ENCODE measurements at places on chromosomes 13 and 19. TPM values are rescaled to one million over a fixed set of nuclear protein-coding genes. Genes with fewer than 3 reads are reported as not detected.

GRCh38 chr13:30337061-30337610 is 29.8 kb upstream of the KATNAL1 start:
- DNase-seq, result no peak

The PDE4C gene
- polyA plus RNA-seq, result 0.50 TPM

GRCh38 chr19:16342002-16342715 is 17.5 kb downstream of the KLF2 start:
- no peak for DNase-seq

GRCh38 chr13:106418556-106418955 is 116.9 kb downstream of the EFNB2 start:
- DNase-seq, result no peak

The SRRM5 gene
- 0.50 TPM for polyA plus RNA-seq

DNA sequence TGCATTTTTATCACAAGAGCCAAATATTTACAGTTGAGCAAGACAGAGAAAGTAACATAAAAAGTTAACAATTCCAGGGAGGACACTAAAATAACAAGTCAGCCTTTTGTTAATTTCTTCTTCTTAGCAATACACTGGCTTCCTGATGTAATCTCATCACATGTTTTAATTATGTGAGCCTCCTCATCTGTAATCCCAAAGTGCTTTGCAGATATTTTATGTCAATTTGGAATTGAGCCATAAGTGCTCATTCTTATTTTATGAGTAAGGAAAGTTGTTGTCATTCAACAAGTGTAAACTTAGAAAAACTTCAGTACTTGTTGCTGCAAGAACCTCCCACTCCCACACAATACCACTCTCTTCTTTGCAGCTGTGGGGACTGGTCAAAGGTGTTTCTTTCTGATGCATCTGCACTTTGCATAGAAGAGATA is 223.6 kb downstream of the GPC6 start:
- DNase-seq, result no peak

GRCh38 chr13:36921631-36922301 is 1.7 kb upstream of the SMAD9 start:
- no peak for DNase-seq

The FARP1 gene
- polyA plus RNA-seq, result 69.5 TPM

DNA sequence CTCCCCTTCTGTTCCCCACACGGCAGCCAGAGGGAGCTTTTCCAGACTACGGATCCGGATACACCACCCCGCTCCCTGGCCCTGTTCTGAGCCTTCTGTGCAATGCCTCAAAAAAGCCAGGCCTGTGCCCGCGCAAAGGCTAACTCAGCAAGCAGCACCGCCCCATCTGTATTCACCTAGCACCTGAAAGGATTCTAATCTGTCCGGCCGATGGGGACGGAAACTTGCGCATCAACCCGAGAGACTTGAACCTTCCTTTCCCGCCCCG is 589 bp downstream of the ZBTB45 start:
- peak; percentile 64 for DNase-seq

The PRKD2 gene
- polyA plus RNA-seq, result 17.7 TPM

DNA sequence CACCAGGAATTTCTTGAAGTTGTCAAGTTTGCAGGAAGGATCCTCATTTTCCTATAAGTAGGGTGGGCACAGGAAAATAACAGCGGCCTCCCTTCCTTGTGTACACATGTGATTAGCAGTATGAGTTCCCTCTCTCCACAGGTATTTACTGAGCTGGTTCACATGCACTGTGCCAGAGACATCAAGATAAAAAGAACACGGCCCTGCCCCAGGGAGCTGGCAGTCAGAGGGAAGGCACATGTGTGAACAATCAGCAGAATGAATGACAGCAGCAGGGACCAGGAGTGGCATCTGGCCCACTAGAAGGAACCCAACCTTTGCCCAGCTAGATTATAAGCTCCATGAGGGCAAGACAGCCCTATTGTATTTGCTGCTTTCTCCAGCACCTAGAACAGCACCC is 13.9 kb downstream of the DOCK9 start:
- DNase-seq, result no peak

GRCh38 chr19:39199025-39199424 is 2.3 kb downstream of the NCCRP1 start:
- DNase-seq, result peak; percentile 72

DNA sequence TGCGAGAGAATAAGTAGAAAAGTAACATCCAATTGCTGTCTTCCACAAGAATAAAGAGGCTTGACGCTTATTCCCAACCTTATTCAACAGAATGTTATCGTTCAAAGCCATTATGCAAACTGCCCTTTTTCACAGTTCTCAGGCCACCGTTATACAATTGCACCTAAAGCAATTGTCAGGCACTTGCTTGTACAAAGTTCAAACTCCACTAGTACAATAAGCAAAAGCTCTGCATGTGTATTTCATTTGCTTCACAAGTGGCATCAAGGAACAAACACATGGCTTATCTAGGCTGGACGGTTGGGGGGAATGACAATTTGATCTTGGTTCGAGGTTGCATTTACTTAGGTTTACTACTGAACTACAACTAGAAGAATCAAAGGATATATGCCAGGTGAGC is 815.6 kb downstream of the EFNB2 start:
- no peak for DNase-seq

DNA sequence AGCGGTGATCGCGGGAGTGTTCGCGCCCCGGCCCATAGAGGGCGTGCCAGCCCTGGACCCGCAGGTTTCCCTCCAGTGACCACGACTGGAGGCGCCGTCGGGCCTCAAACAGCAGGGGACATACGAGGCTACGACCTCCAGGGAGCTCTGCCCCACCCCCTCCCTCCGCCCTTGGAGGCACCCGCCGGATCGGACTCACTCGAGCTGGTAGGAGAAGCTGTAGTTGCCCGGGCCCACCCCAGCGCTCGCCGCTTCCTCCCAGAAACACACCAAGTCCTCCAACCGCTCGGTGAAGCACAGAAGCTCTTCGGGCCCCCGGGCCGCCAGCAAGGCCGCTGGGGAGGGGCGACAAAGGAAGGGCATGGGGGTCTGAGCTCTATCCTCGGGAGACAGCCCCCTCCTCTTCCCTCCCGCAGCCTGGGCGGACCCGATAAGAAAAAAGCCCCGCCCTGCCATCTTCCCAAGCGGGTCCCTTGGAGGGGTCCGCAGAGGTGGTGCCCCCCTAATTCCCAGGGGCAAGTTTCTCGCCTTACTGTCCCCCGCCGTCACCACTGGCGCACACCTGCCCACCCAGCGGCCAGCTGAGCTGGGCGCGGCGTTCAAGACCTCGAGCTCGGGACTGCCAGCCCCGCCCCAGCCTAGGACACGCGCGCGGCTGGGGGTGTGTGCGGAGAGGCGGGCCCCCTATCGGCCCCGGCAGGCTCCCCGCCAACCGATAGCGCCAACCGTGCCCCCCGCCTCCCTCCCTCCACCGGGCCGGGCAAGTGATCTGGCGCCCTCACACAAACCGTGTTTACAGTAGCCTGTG is 1.0 kb downstream of the EPOR start:
- DNase-seq, result peak; percentile 50

DNA sequence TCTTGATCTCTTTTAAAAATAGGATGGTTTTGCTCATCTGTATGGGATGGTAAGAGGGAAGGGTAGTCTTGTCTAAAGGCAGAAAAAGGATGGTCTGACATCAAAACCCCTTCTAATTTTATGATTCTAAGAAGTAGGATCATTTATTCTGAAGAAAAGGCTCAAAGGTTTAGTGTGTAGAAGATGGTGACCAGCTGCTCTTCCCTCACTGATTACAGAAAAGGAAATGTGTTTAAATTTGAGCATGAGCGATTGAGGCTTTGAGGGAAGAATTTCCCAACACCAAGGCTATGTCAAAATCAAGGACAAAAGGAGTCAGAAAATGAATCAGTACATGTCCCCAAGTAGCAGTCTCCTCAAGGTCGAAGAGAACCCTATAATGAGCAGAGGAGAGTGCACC is 909.8 kb downstream of the EFNB2 start:
- DNase-seq, result no peak

The ZNF558 gene
- 15.8 TPM for polyA plus RNA-seq

DNA sequence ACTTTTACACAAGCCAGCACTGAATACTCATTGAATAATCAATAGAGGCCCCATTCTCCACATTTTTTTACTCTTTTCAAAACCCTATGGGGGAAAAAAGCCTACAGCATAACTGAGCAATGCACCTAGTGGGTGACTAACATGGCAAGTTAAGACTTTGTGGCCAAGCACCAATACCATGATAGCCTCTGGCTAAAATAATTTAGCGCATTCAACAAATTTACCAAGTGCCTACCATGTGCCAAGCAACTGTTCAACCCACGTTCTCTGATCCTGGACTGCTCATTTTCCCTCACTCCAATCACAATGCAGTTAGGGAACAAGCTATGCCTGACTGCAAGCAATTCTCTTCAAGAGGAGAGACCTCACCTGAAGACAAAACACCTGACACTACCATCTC is 3.0 kb downstream of the ANKRD10 start:
- DNase-seq, result no peak

DNA sequence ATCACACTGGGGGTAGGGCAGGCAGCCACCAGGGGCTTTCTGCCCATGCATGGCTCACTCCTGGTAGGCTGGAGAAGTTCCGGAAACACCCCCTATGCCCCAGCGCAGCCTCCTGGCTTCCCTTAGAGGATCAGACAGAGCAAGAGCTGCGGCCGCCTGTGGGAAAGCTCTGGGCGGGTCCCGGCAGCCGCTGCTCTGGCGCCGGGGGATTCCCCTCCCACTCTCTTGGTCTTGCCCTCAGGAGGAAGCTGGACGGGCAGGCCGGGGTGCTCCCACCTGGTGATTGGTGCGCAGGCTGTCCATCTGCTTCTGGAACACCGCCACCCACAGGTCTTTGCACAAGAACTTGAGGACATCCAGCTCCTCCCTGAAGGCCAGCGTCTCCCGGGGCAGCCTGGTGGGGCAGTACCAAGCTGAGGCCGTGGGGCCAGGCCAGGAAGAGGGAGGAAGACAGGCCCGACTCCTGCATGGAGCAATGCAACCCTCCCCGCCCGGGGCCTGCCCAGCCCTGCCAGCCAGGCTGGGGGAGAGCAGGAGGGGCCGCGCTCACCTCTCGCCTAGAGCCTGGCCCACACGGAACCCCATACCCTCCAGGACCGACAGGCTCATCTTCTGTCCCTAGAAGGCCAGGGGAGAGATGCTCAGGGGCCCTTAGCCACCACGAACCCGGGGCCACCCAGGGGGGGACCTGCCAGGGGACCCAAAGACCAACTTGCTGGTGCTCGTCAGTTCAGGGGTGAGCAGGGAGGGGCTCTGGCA is 4.0 kb upstream of the NKPD1 start:
- DNase-seq, result peak; percentile 50

The RFPL4A gene
- not detected for polyA plus RNA-seq

DNA sequence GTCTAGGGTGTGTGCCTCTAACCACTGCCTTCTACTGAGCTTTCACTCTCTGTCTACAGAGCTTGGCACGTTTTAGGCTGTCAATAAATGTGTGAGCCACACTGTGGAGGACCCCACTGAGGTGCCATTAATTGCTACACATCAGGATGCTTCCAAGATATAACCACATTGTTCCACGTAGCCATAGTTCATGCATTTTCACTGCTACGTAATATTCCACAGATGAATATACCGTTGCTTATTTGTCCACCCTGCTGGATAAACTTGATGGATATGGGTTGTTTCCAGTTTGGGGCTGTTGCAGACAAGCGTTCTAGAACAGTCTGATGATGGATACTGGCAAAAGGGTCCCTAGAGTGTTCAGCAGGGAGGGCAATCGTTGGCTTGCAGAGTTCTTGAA is 11.3 kb upstream of the NUMBL start:
- no peak for DNase-seq

- no peak for DNase-seq
Measured at GRCh38 chr13:113204378-113204734, 4.1 kb downstream of the PCID2 start.

DNA sequence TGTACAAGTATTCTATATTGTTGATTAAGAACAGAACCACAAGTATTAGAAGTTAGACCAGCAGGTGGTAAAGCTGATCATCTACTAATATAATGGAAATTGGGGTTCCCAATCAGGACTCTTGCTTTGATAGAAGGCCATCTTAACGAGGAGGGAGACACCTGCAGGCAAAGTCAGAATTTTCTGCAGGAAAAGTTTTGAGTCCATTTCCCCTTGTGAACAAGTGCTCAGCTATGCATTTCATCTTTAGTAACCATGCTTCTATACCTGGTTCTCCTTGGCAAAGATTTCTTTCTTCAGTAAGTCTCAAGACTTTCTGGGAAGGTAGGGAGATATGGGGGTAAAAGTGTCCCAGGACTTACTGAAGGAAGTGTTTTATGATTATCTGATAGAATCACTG is 36.1 kb upstream of the USPL1 start:
- DNase-seq, result no peak

DNA sequence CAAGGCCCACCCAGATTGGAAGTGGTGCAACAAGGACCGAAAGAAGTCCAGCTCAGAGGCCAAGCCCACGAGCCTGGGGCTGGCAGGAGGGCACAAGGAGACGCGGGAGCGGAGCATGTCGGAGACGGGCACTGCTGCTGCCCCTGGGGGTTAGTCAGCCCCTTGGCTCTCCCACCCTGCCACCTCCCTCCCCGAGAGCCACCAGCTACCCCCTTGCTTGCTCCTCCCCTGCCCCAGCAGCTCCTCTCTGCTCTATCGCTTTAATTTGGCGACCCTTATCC is 14.2 kb upstream of the PRR19 start:
- no peak for DNase-seq

DNA sequence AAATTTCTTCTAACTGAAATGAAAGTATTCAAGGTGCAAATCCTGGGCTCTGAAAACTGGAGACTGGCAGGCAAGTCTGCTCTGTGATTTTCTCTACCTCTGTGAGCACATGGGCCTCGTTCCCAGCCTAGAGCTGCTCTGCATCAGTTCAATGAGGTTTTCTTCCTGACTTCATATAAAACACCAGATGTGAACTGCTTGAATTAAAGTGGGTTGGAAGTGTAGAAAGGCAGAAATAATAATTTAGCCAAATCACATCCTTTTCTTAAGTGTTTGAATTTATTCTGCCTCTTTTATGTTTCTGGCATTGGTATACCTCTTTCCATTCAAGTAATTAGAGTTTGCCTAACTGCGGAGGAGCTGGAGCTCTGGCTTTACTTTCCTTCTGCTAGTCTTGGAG is 540.8 kb downstream of the OLFM4 start:
- DNase-seq, result no peak

DNA sequence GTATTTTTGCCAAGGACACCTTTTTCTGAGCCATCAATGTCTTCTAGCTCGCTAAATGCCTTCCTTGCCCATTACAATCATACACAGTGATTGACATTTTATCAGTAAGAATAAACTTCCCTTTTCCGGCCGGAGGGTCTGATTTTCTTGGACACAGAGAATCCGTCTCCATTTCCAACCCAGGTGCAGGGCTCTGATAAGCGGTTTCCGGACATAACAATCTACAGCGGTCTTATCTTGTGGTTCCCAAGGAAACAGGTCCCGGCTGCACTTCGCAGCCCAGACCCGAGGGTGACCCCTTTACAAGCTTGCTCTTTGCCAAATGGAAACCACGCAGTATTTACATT is 5.1 kb upstream of the ZNF77 start:
- DNase-seq, result no peak

GRCh38 chr13:111460548-111461444 is 140.4 kb downstream of the TEX29 start:
- no peak for DNase-seq

DNA sequence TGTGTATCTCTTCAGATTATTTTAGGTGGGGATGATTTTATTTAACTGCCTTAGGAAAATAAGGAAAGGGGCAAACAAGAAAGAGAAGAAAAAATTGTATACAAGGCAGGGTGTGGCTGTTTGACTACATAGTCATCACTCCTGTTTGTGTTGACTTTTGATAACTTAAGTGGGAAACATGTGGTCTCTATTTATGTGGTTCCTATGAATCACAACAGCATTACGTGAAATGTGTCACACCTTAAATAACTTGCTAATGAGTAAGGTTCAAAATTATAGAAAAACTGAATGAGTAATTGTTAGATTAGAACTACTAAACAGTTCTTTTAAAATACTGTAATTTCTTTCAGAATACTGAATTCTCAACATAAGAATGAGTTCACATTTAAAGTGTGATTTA is 69.3 kb downstream of the LMO7 start:
- no peak for DNase-seq

The WDR87 gene
- not detected for polyA plus RNA-seq
